WTC11 (cell line): ENCODE measurements at places on chromosomes 6 and 20. TPM values are rescaled to one million over a fixed set of nuclear protein-coding genes. Genes with fewer than 3 reads are reported as not detected.
A peak's percentile ranks its signal among the peaks of the same experiment; 100 is the strongest.

- H3K4me3 ChIP-seq, result peak overlapping the region; percentile 75
- H3K4me1 ChIP-seq, result peaks cover 81% of the 10 kb centered on the region
- H3K27me3 ChIP-seq, result no peaks in the 10 kb centered on the region; the same call in 1 of the 2 replicates
- DNase-seq, result peak; percentile 57
Observed at GRCh38 chr20:37522260-37523011, 1.4 kb downstream of the NNAT start.

DNA sequence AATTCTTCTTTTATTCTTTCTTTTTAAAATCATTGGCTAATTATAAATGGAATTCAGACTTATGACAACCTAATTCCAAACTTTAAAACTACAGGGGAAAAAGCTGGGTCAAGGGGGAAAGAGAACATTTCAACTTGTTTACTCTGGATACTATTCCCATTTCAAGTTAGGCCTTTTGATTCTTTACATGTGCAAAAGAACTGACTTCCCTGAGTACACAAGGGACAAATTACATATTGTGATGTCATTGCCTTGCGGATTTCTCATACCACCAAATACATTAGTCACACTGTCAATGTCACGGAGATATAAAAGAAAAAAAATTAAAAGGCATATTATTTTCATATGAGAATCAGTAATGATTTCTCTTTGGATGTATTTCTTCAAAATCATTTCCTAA lies 96.5 kb upstream of the TBX18 start:
- no peaks in the 10 kb centered on the region for H3K27me3 ChIP-seq
- no peak overlapping the region for H3K4me3 ChIP-seq
- no peak for DNase-seq
- peaks cover 7% of the 10 kb centered on the region for H3K4me1 ChIP-seq

DNA sequence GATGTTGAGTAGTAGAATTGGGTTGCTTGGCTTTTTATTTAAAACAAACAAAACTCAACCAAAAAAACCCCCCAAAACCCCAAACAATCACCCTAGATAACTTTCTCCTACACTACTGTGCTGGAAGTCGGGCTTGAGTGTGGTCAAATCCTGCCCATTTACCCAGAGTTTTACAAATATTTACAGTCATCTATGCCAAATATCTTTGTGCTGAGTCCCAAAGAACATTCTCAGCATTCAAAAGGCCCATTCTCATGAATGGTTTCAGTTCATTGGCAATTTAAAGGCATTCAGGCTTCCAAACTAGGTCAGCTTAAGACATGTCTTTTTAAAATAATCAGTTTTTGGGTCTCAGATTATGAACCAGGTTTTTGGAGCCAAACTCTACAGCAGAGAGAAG lies 1.8 kb downstream of the RNF144B start:
- peaks cover 63% of the 10 kb centered on the region for H3K4me1 ChIP-seq
- no peaks in the 10 kb centered on the region for H3K27me3 ChIP-seq
- no peak overlapping the region for H3K27ac ChIP-seq
- H3K4me3 ChIP-seq, result peak overlapping the region; percentile 87
- DNase-seq, result no peak
- H3K36me3 ChIP-seq, result no peaks in the 10 kb centered on the region

ADGRB3 gene
- total RNA-seq, result 1.0 to 1.9 TPM (median 1.2 TPM) in 3 replicates

- H3K4me3 ChIP-seq, result no peak overlapping the region
- no peak for DNase-seq
- no peak overlapping the region for H3K27ac ChIP-seq
- peaks cover 4% of the 10 kb centered on the region; the same call in 1 of the 2 replicates for H3K36me3 ChIP-seq
Observed at GRCh38 chr6:89921197-89921596, 26.9 kb downstream of the GJA10 start.

DNA sequence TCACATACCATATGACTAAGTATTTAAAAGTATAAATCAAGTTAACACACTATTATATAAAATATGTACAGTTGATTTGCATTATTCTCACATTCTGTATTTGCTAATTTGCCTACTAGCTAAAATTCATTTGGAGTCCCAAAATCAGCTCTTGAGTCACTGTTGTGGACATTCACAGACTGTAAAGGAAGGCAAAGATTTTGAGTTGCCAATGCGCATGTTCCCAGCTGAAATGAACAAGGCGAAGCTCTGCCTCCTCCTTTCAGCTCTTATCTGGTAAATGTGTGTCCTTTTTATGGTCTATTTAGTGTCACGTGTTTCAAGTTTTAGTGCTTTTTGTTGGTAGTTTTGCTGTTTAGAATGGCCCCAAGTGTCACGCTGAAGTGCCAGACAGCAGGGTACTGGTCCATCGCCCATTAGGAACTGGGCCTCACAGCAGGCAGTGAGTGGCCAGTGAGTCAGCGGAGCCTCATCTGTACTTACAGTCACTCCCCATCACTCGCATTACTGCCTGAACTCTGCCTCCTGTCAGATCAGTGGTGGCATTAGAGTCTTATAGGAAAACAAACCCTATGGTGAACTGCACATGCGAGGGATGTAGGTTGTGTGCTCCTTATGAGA lies 87.2 kb upstream of the ADTRP start:
- no peak overlapping the region for H3K4me3 ChIP-seq
- peaks cover 8% of the 10 kb centered on the region for H3K4me1 ChIP-seq
- H3K27me3 ChIP-seq, result no peaks in the 10 kb centered on the region; the same call in 1 of the 2 replicates
- H3K27ac ChIP-seq, result no peak overlapping the region

RBPJL gene
- 0.78 to 0.85 TPM (median 0.80 TPM) in 3 replicates for total RNA-seq

ADGRF1 gene
- total RNA-seq, result 0.11 to 0.26 TPM (median 0.16 TPM) in 3 replicates

TSHZ2 gene
- total RNA-seq, result 0.20 to 0.60 TPM (median 0.23 TPM) in 3 replicates

SAYSD1 gene
- 6.9 to 7.7 TPM (median 7.4 TPM) in 3 replicates for total RNA-seq

GRCh38 chr20:10074513-10074912 lies 39.7 kb downstream of the ANKEF1 start:
- H3K27me3 ChIP-seq, result no peaks in the 10 kb centered on the region; the same call in 1 of the 2 replicates
- H3K36me3 ChIP-seq, result no peaks in the 10 kb centered on the region
- H3K27ac ChIP-seq, result no peak overlapping the region
- no peaks in the 10 kb centered on the region for H3K4me1 ChIP-seq
- H3K4me3 ChIP-seq, result no peak overlapping the region
- DNase-seq, result no peak

DNA sequence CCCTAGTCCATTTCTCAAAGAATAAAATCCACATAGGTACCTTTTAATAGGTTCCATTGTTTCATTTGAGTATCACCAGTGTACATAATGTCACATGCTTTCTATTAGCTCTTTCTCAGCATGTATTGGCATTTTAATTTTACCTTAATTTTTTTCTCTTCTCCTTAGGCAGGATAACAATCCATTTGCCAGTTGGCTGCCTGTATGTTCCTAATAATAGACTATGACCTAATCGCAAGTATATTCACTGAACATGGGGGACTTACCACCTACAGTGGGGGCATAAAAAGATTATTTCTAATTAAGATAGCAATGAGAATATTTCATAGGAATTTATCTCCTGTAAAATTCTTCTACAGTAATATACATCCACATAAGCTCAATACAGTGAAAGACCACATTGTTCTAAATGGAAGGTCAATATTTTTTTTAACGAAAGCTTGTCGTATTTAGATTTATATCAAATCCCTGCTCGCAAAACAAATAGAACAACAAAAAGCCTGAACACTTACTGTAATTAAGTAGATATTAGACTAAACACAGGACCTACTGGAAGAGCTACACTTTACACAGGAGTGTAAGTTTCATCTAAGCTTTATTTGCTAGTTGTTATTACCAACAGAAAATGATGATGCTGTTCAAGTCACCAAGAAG lies 76.4 kb downstream of the OGFRL1 start:
- no peaks in the 10 kb centered on the region for H3K27me3 ChIP-seq
- DNase-seq, result no peak
- no peak overlapping the region for H3K27ac ChIP-seq
- H3K4me1 ChIP-seq, result peaks cover 26% of the 10 kb centered on the region
- no peak overlapping the region for H3K4me3 ChIP-seq

GRCh38 chr20:56202493-56203077 lies 45.9 kb upstream of the MC3R start:
- no peak overlapping the region for H3K4me3 ChIP-seq
- H3K27me3 ChIP-seq, result peaks cover 10% of the 10 kb centered on the region
- H3K4me1 ChIP-seq, result no peaks in the 10 kb centered on the region
- peaks cover 79% of the 10 kb centered on the region for H3K36me3 ChIP-seq

GRCh38 chr6:36924131-36924530 lies 30.4 kb upstream of the PI16 start:
- no peak for DNase-seq
- H3K36me3 ChIP-seq, result no peaks in the 10 kb centered on the region
- no peak overlapping the region for H3K27ac ChIP-seq
- no peaks in the 10 kb centered on the region for H3K27me3 ChIP-seq
- H3K4me3 ChIP-seq, result no peak overlapping the region

- no peak overlapping the region for H3K27ac ChIP-seq
- peaks cover 3% of the 10 kb centered on the region; the same call in 1 of the 2 replicates for H3K4me1 ChIP-seq
- H3K36me3 ChIP-seq, result no peaks in the 10 kb centered on the region
- no peaks in the 10 kb centered on the region for H3K27me3 ChIP-seq
Observed at GRCh38 chr20:38113401-38114325, 51.4 kb downstream of the TGM2 start.

DNA sequence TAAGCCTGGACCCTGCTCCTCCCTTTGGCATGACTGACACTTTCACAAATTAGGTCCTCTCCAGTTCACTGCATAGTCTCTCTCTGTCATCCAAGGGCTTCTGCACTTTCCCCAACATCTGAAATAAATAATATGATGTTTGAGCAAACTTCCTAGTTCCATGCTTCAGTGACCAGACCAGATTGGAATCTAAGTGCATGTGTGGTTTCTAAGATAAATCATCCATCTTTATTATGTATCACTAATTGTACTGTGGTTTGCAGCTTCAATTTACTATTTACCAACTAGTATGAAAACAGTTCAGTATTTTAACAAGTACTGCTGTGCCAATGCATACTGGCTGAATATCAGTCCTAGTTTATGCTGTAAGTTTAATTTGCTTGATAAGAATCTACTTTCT lies 18.7 kb downstream of the SESN1 start:
- H3K4me3 ChIP-seq, result no peak overlapping the region
- H3K4me1 ChIP-seq, result peaks cover 5% of the 10 kb centered on the region
- no peak overlapping the region for H3K27ac ChIP-seq
- H3K27me3 ChIP-seq, result no peaks in the 10 kb centered on the region
- no peaks in the 10 kb centered on the region for H3K36me3 ChIP-seq
- no peak for DNase-seq
